ENCODE measurements at places on chromosomes 7 and 10. TPM values are rescaled to one million over a fixed set of nuclear protein-coding genes. Genes with fewer than 3 reads are reported as not detected.

ZNF736 gene
- total RNA-seq = 79.8 TPM

GRCh38 chr10:113326160-113327111, 226.4 kb upstream of the HABP2 start:
- DNase-seq = no peak

DNA sequence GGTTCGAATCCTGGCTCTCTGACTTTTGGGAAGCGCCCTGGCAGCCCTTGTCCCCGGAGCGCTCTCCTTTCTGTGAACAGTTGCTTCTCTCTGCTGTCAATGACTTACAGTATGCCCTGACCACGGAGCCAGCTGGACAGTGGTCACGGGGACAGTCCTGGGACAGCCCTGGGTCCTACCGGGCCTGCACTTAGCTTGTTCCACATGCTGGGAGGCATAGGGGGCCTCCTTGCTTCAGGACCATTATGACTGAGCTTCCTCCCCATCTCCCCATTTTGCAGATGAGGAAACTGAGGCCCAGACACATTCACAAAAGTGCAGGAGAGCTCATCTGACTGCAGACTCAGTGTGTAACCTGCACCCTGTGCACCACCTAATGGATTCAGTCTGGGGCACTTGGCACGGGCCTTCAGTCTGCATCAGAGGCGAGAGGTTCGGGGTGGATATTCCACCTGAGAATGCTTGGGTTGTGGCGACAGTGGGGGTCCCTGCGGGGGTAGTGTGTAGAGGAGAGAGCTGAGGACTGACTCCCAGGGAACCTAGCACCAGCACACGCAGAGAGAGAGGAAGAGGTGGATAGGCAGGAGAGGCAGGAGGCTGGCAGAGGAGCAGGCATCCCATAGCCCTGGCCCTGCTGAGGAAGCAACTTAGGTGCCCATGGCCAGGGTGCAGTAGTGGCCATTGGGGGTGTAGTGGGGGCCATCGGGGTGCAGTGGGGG, 1.6 kb downstream of the DOCK1 start:
- no peak for DNase-seq

TMEM139 gene
- total RNA-seq = not detected

GRCh38 chr7:26580064-26580591, 284.3 kb downstream of the SKAP2 start:
- no peak for DNase-seq
